ENCODE measurements at places on chromosomes 3 and 15. TPM values are rescaled to one million over a fixed set of nuclear protein-coding genes. Genes with fewer than 3 reads are reported as not detected.

Gene CLDN18
- not detected for total RNA-seq

Gene SEMA6D
- not detected for total RNA-seq

Gene WDR5B
- total RNA-seq = 6.3 TPM

DNA sequence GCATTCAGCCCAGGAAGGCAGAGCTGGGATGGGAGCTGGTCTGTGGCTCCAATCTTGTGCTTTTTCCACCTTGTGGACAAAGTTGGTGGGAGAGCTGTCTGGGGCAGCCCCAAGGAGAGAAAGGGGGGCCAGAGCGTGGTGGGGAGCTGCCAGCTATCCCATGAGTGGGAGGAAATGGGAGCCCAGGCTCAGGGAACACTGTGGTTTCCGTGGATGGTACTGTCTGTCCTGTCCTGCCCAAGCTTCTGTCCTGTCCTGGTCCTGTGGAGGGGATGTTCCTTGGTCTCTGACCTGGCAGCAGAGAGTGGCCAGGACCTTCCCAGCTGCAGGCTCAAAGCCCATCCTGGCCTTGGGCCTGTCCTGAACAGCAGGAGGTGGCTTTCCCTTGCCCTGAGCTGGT is 72.6 kb upstream of the SEC13 start:
- DNase-seq = no peak

- no peak for DNase-seq
Observed at GRCh38 chr15:79608066-79608864, 176.1 kb downstream of the MINAR1 start.

All from natural killer cell (primary cell).